AG09309 (cell line): ENCODE measurements at places on chromosomes 12 and 14.

DNA sequence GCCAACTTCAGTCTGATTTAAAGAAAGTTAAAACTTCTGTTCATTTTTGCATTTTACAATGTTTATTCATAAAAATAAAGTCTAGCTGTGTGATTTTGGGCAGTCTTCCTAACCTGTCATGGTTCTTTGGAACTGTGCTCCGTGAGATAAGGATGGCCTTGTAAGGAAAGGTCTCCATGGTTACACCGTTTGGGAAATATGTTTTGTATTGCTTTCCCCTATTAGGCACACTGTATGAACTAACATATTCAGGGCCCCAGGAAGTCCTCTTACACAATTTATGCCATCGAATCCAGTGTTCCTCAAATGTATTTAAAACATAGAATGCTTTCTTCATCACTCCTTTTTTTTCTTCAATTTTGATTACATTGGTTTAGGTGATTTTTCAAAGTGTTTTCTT, 54.5 kb downstream of the APAF1 start:
- DNase-seq: no peak

DNA sequence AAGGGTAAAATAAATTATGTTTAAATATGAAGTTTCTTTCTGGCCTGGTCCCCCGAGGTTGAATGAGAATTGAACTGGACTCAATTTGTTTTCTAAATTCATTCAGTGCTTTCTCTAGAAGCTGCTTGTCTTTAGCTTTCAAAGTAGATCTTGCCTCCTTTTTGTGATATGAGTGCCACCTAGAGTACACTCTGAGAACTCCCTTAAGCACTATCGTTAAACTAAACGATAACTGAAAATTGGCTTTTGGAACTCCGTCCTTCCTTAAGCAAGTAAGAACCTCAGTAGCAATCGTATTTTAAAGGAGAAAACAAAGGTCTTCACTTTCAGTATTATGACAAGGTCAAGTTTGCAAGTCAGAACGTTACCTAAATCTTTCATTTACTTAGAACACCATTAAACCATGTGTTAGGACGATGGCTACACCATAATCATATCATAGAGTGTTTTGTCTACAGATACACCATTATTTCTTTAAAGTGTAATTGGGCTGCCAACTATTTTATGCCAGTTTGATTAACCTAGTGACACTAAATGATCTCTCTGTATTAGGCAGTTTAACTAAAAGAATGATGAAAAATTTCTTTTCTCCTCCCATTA, 364.8 kb downstream of the SNAPC1 start:
- peak; percentile 32 for DNase-seq

- no peak for DNase-seq
These were observed 729 bp upstream of the M6PR start for GRCh38 chr12:8950221-8950527.

DNA sequence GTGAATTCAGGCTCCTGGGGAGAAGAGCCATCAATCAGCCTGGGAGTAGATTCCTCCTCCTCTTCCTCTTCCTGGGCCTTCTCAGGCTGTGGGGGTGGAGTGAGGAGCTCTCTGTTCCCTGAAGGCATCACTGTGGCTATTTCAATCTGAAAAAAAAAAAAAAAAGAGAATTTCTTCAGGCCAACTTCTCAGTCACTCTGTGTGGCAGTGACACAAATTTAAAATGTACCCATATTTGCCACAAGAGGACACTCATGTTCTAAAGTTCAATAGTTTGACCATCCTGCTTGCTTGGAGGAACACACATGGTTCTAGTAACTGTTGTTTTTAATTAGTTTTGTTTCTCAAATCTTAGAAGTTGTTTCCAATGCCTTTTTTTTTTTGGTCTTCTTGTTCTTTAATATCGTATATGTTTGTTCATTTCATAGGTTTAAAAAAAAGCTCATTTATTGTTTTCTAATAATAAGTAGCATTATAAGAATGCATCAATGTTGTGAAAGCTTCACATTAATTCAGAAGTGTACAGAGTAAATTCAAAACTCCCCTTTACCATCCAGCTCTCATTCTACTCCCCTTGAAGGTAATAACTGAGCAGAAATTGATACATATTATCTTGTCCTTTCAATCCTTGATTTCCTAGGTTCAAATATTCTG, 23.3 kb upstream of the CCER1 start:
- peak; percentile 78 for DNase-seq

DNA sequence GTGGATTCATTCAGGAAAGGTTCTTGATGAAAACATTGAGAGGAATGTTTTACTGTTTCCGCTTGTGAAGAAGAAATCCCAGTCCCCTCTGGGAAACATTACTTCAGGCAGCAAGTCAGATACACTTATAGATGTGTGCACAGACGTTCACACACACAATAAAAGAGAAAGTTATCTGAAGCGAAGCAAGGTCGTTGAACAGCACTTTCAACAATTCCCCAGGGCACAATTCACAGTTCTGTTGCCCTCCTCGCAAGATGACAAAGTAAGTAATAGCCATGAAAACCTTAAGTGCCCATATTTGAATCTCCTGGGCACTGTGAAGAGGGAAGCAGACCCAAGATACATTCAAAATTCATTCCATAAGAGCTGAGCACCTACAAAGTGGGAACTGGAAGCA, 156.6 kb upstream of the CAND1 start:
- no peak for DNase-seq

- DNase-seq: no peak
These were observed 59.5 kb upstream of the CHGA start for GRCh38 chr14:92863286-92864080.

DNA sequence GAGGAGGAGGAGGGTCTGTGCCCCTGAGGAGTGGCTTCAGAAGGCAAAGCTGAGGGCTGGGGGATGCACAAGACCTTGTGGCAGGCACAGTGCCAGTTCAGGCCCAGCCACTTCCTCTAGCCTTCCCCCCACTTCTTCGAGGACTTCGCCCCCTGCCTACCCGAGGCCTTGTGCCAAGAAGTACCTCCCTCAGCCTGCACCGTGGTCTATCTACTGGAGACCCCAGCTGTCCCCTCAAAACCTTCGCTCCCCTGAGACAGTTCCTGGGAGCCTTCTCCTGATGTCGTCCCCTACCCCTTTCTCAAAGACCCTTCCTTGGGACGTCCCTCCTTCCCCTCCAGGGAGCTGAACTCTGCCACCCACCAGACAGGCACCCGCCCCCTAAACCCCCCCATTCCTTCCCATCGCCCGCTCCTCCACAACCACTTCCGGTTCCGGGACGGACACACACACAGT, 604 bp downstream of the ZNF384 start:
- DNase-seq: no peak

- no peak for DNase-seq
These were observed 203.9 kb upstream of the KITLG start for GRCh38 chr12:88784166-88784565.

GRCh38 chr12:88325076-88325815, 183.1 kb downstream of the TMTC3 start:
- peak; percentile 92 for DNase-seq

DNA sequence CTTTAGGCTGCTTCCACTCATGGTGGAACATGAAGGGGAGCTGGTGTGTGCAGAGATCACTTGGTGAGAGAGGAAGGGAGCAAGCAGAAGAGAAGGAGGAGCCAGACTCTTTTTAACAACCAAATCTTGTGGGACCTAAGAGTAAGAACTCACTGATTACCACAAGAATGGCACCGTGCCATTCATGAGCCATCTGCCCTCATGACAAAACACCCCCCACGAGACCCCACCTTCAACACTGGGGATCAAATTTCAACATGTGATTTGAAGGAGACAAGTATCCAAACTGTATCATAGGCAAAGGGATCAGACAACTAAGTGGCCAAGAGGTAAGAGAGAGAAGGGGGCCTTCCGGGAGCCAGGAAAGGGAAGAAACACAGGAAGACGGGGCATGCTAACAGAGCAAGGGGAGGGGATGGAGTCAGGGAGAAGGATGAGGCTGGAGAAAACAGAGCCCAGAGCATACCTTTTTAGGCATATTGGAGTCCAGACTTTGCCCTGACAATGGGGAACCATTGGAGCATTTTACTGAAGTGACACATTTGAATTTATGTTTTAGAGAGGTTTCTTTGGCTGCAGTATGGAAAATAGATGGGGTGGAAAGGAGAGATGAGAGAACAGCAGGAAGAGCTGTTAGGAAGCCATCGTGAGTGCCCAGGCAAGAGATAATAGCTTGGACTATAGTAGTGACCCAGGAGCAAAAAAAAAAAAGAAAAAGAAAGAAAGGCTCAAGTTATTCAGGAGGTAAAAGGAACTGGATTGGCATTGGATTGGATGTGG, 204.4 kb upstream of the NUDT4 start:
- no peak for DNase-seq

DNA sequence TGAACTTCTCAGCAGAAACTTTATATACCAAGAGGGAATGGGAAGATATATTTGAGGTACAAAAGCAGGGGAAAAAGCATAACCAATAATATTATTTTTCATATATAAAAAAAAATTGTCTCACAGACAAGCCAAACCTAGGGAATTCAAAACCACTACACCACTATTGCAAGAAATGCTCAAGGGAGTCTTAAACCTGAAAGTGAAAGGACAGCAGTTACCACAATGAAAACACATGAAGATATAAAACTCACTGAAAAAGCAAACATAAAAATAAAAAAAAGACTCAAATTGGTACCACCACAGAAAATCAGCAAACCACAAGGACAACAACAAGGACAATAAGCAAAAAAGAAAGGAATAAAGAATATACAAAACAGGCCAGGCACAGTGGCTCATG, 131.9 kb downstream of the CEP128 start:
- no peak for DNase-seq

DNA sequence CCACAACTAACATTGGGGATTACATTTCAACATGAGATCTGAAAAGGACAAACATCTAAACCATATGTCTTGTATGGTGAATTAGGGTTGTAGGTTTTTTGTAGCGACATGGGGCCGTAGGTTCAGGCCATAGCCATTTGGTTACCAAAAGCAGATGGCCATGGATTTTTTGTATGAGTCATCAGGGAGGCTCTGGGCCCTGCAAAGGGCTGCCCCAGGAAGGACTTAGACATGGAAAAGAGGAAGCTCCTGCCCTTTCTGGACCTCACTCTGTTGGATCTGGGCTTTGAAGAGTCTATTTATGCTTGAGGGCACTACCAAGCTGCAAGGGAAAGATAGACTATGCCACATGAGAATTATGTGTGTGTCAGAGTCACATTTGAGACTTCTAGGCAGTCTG, 89.3 kb upstream of the DHRS4 start:
- DNase-seq: no peak

GRCh38 chr14:68544081-68544892, 248.6 kb downstream of the ZFP36L1 start:
- peak; percentile 100 for DNase-seq

DNA sequence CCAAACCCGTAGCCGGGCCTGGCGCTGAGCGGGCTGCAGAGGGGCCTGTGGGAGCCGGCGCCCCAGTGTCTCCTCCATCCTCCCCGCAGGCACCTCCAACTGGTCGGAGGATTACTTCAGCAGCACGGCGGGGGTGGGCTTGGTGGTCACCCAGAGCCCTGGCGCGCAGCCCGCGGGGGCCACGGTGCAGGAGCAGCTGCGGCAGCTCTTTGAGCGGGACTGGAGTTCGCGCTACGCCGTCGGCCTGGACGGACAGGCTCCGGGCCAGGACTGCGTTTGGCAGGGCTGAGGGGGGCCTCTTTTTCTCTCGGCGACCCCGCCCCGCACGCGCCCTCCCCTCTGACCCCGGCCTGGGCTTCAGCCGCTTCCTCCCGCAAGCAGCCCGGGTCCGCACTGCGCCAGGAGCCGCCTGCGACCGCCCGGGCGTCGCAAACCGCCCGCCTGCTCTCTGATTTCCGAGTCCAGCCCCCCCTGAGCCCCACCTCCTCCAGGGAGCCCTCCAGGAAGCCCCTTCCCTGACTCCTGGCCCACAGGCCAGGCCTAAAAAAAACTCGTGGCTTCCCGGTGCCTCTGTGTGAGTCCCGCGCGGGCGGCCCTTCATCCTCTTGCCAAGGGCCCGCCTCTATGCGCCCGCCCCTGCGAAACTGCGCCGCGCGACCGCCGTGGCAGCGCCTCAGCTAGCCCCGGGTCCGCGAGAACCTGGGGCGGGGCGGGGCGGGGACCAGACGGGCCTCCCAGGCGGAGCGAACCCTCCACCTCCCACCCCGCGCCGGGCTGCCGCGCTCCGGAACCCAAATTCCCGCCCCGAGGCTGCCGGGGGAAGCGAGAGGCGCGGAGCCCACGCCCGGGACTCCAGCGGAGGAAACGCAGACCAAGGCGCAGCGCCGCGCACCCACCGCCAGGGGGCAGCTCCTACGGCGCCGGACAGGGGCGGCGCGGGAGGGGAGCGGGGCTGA, 8.3 kb downstream of the PLD4 start:
- peak; percentile 8 for DNase-seq

GRCh38 chr14:74570696-74571095, 41.3 kb downstream of the LTBP2 start:
- DNase-seq: no peak

DNA sequence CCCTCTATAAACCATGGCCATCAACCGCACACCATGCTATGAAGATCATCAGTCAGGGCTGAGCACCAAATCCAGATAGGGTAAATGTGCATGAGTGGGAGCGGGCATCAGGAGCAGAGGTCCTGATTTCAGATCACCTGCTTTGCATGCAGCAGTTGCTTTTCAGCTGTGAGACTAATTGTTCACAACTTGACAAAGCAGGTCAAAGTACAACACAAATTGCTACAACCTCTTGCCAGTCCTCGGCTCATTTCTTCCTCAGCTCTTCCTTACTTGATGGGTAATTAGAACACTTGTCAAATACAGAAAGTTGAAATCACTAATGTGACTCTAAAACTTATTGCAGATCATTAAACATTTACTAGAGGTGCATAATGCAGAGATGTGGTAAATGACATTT, 171.6 kb downstream of the PPM1H start:
- no peak for DNase-seq

- DNase-seq: no peak
These were observed 224.6 kb downstream of the ALX1 start for GRCh38 chr12:85504624-85505023.

DNA sequence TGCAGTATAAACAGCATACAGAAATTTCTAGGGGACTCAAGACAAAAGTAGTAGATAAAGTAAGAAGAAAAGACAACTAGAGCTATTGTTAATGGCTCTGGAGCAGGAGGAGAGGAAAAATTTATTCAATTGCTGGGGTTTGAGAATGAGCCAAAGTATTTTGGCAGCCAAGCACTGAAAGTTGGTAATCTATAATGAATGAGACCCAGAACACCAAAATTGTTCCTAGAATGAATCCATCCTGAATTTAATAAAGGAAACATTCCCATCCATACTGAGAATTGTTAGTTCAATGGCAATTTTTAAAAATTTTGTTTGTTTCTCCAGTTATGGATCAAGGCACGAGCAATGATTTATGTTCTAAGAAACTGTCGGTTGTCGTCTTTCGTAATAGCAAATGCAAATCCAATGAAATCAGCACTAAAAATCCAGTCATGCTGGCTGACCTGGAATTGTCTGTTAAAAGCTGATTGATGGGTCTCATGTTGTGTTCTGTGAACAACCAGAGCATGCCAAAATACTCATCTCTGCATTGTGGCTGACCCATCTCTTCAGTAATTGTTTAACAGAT, 170.9 kb upstream of the LMNTD1 start:
- DNase-seq: no peak
